ENCODE measurements at places on chromosomes 13 and 19.

DNA sequence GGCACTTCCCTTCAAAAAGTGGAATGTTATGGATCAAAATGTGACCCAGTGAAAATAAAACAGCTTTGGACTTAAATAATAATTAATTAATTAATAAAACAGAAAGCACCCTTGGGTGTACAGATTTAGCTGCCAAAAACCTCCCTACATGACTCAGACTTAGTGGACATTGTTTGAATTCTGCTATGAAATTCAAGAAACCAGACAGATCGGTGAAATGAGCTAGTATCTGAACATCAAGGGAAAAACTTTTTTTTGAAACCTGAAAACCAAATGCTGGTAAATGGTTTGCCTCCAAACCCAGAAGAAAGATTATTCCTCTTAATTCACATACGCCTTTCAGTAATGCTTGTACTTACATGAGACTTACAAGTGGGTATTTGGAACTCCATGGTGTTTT lies 33.5 kb downstream of the SOX21 start:
- DNase-seq, result no peak

DNA sequence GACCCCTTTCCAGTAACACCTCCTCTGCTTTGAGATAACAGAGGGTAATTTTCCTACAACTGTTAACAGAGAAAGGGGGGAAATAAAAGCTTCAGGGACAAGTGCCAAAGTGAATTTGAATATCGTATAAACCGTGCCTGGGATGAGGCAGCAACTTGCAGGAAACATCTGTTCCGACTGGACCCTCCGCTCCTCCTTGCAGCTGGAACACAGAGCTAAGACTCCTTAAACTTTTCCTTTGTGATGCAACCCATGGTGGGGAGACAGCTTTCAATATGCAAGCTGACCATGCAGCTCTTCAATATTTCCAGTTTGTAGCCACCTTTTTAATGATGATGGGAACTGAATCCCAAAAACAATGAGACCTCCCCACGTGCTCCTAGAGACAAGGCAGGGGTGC lies 432.6 kb downstream of the ZNF536 start:
- DNase-seq, result no peak

DNA sequence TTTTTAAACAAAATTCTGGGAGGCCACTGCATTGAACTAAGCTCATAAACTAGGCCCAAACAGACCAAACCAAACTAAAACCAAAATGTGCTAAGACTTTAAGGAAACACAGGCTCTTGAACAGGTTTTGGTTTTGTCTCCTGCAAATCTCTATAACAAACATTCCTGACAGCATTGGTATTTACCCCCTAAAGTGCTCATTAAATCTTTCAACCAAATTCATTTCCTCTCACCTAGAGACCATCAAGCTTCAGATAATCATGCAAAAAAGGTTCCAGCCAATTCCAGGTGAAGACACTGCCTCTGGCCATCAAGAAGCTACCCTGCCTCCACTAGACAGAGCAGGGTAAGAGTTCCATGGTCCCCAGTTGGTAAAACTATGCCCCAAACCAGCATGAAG lies 951.2 kb upstream of the MIR17HG start:
- no peak for DNase-seq

DNA sequence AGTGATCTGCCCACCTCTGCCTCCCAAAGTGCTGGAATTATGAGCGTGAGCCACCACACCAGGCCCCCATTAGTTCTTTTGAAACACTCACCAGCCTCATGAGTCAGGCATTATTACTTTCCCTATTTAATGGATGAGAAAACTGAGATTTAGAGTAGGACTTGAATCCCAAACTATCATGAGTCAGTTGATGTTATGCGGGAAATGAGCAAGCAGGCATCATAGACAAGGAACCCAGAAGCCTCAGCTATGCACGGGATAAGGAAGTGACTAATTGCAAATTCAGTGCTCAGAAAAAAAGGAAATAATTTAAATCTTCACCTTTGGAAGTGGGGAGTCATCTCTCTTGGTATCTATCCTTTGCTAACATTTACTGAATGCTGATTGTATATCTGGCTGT lies 217.5 kb downstream of the ABCC4 start:
- no peak for DNase-seq

- DNase-seq, result no peak
Observed at GRCh38 chr13:75458696-75459422, 23.1 kb downstream of the TBC1D4 start.

DNA sequence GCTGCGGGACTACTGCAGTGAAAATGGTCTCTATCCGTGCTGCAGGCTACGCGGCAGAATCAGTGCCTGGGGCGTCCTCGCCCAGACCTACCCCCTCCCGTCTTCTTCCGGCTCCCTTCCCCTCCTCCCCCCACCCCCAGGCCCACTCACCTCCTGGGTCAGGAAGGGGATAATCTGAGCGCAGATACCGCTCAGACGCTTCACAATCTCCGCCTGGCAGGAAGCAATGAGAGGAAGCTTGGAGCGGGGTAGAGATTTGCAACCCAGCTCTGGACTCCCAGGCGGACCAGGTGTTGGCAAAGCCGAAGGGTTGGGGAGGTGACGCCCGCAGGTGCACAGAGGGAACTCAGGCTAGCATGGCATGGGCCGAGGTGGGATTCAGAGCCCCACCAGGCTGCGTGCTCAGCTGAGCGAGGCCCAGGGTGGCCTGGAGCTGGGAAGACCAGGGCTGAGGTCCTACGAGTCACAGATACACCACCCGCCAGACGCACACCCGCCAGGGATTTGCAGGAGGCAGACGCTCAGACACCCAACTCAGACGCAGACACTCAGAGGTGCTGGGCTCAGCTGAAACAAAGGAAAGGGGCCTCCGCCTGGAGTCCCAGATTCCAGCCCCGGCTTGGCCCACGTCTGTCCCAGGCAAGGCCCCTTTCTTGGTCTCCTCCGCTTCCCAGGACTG lies 4.1 kb downstream of the TLE2 start:
- no peak for DNase-seq

DNA sequence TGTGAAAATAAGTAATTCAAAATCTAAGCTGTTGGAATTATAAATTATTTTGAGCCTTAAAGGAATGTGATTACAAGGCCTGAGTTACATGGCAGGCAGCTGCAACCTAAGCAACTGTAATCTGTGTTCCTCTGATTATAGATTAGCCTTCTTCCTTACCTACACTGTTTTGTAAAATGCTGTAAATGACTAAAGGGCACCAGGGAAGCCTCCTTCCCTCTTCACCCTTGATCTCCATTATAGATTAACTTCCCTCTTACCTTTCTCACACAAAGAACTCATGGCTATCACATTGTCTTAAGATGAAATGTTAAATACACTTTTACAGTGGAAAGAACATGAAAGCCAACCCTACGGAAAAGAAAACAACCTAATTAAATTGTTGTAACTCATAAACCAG lies 423.7 kb upstream of the KLF12 start:
- DNase-seq, result no peak

DNA sequence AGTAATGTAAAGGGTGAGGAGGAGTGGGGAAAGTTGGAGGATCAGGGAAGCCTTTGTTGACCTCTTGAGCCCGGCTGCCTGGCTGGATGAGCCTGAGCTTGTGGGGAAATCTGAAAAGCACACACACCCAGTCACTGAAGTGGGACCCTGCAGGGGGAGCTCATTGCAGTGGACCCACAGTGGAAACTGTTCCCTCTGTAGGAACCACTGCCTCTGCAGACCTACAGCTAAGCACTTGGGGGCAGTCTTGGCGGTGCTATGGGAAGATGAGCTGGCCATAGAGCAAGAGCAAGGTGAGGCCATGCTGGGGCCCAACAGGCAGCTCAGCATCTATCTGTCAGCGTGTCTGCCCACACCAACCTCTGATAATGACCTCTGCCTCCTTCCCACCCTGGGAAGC lies 294.8 kb downstream of the TSHZ3 start:
- no peak for DNase-seq

- DNase-seq, result peak; percentile 67
Observed at GRCh38 chr19:3698974-3699740, 1.1 kb downstream of the PIP5K1C start.

DNA sequence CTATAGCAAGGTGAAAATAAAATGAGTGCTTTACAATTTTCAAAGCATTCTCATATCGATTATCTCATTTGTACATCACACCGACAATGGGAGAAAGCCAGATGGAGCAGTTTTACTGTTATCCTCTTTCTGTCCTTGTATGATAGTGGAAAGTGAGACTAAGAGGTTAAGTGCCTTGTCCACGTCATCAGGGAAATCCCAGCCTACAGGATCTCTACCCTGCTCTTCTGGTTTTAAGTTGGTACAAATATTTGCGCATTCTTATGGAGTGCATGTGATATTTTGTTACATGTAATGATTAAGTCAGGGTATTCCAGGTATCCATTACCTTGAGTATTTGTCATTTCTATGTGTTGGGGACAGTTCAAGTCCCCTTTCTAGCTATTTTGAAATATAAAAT lies 12.4 kb upstream of the ENOX1 start:
- DNase-seq, result no peak

- DNase-seq, result no peak
Observed at GRCh38 chr13:108494991-108495645, 134.3 kb upstream of the MYO16 start.

DNA sequence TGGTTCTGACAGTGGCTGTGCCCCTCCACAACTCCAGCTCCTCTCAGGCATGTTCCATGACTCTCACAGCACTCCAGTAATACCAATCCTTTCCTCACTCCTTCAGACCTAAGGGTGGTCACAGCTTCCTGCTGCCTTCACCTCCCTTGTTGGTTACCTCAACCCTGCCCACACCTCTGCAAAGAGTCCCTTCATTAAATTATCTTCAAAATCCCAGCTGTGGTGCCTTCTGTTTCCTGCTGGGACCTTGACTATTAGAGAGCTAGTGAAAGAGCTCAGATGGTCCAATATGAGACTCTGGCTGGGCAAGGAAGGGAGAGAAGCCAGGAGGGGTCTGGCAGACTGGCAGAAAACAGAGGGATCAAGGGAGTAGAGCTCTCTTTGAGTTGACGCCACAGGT lies 26.1 kb downstream of the DEDD2 start:
- no peak for DNase-seq

- no peak for DNase-seq
Observed at GRCh38 chr19:51926426-51926783, 867 bp upstream of the ZNF613 start.

DNA sequence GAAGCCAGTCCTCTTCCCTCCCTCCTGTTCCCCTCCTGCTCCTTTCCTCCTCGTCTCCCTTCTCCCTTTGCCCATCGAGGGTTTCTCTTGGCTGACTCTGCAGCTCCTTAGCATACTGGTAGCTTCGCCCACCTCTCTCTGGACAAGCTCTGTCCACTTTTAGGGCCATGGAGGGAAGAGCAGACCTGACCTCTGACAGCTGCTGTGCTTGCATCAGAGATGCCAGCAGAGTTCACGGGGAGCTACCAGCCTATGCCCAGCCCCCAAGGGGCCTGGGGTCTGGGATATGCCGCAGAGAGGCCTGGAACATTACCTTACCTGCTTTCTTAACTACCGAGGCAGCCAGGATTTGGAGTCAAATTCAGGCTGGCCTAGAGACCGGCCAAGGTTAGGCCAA lies 19.7 kb downstream of the LYL1 start:
- no peak for DNase-seq

GRCh38 chr19:11452620-11453310 lies 17.3 kb downstream of the PRKCSH start:
- no peak for DNase-seq

- no peak for DNase-seq
Observed at GRCh38 chr13:57470491-57470890, 161.1 kb upstream of the PCDH17 start.

- no peak for DNase-seq
Observed at GRCh38 chr19:8811315-8812172, 20.6 kb downstream of the ZNF558 start.

DNA sequence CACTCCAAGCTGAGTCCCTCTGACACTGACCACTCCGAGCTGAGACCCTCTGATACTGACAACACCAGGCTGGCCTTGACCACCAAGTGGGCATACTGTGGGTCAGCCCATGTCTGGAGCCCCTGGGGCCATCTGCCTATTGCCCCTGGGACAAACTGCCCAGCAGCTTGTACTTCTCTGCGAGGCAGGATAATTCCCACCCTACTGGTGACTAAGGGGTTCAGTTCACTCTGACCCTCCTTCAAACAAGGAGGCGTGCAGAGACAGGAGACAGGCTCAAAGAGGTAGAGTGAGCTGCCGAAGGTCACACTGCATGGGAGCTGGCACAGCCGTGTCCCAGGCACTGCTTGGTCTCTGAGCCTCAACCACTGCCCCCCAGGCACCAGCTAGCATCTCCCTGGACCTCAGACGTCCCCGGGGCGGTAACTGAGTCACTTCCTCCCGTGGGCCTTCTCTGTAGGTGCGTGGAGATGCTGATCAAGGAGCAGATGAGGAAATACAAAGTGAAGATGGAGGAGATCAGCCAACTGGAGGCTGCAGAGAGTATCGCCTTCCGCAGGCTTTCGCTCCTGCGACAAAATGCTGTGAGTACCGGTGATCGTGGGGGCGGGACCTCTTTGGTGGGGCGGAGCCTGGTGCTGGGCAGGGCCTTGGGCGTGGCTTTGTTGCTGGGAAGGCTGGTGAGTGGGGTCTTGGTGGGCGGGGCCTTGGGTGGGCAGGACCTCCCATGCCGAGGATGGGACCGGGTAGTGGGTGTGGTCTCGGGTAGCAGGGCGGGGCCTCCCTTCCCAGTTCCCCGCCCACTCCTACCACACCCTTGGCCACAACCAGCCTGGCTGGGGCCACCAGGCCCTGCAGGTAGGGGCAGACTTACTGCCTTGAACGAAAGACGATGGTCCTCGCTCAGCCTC lies 5.8 kb upstream of the USE1 start:
- peak; percentile 76 for DNase-seq

- no peak for DNase-seq
Observed at GRCh38 chr19:17790059-17790780, 4.7 kb upstream of the B3GNT3 start.

DNA sequence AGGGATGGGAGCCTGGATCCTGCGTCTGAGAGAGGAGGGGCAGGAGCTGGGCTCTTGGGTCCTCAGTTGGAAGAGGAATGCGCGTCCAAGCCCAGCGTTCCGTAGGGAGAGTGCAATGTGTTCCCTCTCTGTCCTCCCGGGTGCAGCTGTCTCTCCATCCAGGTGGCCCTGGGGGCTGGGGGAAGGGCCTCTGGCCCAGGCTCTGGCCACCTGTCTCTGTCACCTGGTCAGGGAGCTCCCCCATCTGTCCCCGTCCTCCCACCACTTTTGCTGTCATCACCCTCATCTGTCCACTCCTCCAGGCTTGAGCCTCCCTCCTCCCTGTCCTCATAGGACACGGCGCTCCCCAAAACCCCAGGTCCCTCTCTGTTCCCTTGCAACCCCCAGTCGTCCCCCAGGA lies 3.7 kb upstream of the SBK2 start:
- DNase-seq, result no peak

GRCh38 chr19:2719920-2720776 lies 1.0 kb downstream of the DIRAS1 start:
- no peak for DNase-seq
